ENCODE measurements at places on chromosomes 12 and 14. TPM values are rescaled to one million over a fixed set of nuclear protein-coding genes. Genes with fewer than 3 reads are reported as not detected.

RABGGTA gene
- total RNA-seq = 28.6 TPM

KIF5A gene
- total RNA-seq = 0.17 TPM

OR6C65 gene
- not detected for total RNA-seq

TRPV4 gene
- total RNA-seq = 1.4 TPM

TAS2R9 gene
- not detected for total RNA-seq

DNA sequence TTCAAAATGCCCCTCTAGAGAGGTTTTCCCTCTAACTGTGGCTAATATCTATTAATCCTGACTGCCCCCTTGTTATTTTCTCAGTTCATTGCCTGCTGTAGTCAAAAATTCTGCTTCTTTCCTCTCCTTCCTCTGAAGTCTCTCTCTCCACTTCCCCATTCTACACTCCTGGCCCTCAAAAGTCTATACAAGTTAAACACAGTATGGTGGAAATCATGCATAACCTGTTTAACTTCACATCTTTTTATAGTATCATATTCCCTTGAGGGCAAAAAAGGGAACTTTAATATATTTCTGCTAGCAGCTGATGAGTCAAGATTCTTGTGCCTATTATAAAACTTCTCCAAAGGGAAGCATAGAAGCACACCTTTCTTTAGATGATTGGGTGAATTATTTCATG, 16.7 kb downstream of the GRIP1 start:
- DNase-seq = no peak

GRCh38 chr12:109503611-109504010, 26.2 kb downstream of the UBE3B start:
- no peak for DNase-seq

DNA sequence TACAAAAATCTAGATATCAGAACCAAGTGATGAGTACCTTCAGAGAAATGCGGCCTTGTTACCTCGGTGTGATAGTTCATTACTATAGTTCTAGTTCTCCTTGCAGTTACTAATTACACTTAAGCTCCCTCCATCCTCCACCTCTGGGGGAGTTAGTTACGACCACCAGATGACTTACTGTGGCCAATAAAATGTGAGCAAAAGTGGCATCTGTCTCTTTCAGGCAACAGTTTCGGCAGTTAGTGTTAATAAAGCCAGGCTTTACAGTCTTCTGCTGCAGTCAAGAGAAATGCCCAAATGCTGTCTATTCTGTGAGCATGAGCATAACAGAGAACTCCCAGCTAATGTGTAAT, 6.0 kb downstream of the TXNDC16 start:
- DNase-seq = no peak

DNA sequence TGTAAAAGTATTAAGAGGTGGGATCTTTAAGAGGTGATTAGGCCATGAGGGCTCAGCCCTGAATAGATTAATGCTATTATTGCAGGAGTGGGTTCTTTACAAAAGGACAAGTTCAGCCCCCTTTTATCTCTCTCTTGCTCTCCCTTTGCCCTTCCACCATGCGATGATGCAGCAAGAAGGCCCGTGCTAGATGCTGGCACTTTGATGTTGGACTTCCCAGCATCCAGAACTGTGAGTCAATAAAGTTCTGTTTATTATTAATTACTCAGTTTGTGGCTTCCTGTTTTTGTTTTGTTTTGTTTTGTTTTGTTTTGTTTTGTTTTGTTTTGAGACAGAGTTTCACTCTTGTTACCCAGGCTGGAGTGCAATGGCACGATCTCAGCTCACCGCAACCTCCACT, 10.1 kb downstream of the RNASE1 start:
- no peak for DNase-seq

GRCh38 chr12:3656946-3657622, 95.8 kb downstream of the CRACR2A start:
- no peak for DNase-seq

DNA sequence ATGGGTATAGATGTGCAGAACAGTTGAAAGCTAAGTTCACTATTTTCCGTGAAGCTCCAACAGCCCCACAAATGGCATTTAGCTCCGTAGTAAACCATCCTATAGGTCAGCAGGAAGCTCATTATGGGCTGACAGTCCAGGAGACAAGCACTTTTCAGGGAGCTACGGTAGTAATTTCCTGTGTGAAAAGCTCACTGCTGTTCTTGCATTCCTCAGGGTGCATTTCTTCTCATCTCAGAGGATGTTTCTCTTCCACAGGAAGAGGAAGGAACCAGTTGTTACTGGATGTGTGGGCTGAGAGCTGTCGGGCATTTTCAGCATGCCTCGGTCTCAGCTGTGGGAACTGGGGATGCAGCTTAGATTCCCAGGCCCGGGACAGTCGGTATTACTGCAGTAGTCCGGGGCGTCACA, 72.8 kb downstream of the GALNT4 start:
- peak; percentile 81 for DNase-seq

All from dermis blood vessel endothelial cell (primary cell).